Activated CD8-positive, alpha-beta memory T cell treated with anti-CD3 and anti-CD28 coated beads for 36 hours (primary cell): ENCODE measurements at places on chromosomes 5 and 9. TPM values are rescaled to one million over a fixed set of nuclear protein-coding genes. Genes with fewer than 3 reads are reported as not detected.

Gene PTTG1
- 106 TPM for total RNA-seq

Gene ZNF879
- total RNA-seq: 2.6 TPM

Gene NDUFAF2
- total RNA-seq: 43.8 TPM

Gene IL4
- 2.0 TPM for total RNA-seq

Gene SLC27A6
- not detected for total RNA-seq
